ENCODE measurements at places on chromosomes 2 and 18. TPM values are rescaled to one million over a fixed set of nuclear protein-coding genes. Genes with fewer than 3 reads are reported as not detected.

CCDC138 gene
- 2.9 TPM for total RNA-seq

IL36B gene
- total RNA-seq: not detected

SPAG16 gene
- total RNA-seq: 13.8 TPM

UGT1A4 gene
- 0.12 TPM for total RNA-seq

L3MBTL4 gene
- 0.53 TPM for total RNA-seq

MGAT4A gene
- 60.4 TPM for total RNA-seq
